ENCODE measurements at places on chromosomes 11 and 22.
A peak's percentile ranks its signal among the peaks of the same experiment; 100 is the strongest.

DNA sequence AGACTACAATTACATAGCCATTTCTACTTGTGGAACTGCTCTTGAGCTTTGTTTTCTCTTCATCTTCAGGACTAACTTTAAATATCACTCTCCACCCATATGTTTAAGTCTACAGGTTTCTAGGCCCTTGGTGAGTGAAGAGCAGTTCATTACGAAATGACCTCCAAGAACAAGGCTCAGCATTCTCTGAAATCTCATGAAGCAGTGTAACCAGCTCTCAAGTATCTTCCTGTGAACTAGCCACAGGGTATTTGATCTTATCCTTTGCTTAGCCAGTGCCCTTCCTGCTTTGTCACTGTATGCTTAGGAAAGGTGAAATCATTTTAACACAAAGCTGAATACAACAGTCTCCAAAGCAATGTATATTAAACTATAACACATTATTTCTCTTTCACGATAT, 20.4 kb upstream of the LYVE1 start:
- no peak for DNase-seq

GRCh38 chr22:46064228-46064965, 85.9 kb upstream of the PPARA start:
- DNase-seq = no peak

GRCh38 chr11:119373921-119374631, 7.4 kb downstream of the USP2 start:
- DNase-seq = peak; percentile 72

GRCh38 chr11:19792510-19792909, 79.9 kb downstream of the NAV2 start:
- no peak for DNase-seq

GRCh38 chr22:27531782-27532530, 269.6 kb downstream of the MN1 start:
- peak; percentile 33 for DNase-seq

DNA sequence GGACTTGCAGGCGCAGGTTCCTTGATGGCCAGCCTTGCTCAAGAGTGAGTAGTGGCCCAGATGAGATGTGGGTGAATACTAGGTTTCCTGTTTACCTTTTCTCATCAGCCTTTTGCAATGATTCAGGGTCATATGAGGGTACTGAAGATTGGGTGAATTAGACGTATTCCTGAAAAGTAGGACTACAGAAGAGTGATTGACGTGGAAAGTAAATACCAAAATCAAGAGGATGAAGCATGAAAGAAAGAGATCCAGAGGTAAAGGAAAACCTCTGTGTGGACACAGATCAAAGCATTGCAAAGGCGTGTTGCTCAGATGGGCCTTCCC, 59.9 kb downstream of the CYB5R2 start:
- DNase-seq = no peak

DNA sequence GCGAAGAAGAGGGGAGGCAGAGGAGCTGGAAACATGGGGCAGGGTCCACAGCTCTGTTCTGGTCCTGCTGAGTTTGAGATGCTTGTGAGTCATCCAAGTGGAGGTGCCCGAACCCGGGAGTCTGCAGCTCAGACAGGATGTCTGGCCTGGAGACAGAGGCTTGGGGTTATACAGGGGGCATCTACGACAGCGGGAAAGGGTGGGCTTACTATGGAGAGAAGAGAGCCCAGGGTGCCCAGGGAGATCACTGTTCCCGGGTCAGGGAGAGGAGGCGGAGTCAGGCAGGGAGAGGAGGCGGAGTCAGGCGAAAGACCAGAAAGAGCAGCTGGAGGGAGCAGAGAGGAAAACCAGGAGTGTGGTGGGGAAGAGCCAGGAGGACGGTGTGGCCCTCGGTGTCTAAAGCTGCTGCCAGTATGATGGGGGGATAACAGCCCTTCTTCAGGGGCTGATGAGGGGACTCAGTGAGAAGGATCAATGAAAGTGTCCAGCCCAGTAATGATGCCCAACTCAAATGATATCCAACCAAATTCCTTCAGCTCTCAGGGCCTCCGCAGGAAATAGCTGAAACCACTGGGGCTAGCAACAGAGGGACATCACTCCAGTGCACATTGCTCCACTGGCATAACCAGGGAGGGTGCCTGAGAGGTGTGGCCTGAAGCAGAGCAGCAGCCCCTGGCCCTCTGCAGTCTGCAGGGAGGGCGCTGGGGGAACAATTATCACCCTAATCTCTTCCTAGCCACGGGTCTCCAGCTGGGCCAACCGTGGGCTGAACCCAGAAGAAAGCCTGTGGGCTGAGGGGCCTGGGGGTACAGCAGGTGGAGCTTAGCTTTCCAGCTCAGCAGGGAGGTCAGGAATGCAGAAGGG, 2.6 kb upstream of the LTBP3 start:
- peak; percentile 43 for DNase-seq

DNA sequence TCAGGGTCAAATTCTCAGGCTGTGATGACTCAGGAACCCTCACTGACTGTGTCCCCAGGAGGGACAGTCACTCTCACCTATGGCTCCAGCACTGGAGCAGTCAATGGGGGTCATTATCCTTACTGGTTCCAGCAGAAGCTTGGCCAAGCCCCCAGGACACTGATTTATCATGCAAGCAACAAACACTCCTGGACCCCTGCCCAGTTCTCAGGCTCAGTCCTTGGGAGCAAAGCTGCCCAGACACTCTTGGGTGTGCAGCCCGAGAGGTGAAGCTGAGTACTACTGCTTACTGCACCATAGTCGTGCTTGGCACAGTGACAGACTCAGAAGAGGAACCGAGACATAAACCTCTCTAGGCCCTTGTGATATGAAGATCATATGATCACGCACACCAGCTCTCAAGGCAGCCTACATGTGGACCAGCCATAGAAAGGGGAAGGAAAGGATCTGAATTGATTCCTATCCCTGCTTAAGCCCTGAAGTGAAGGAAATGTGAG, 58.2 kb downstream of the ZNF280B start:
- no peak for DNase-seq

GRCh38 chr11:36023922-36024321, 80.1 kb downstream of the LDLRAD3 start:
- peak; percentile 61 for DNase-seq

GRCh38 chr11:2590131-2590964, 109.4 kb downstream of the KCNQ1OT1 start:
- DNase-seq = no peak

DNA sequence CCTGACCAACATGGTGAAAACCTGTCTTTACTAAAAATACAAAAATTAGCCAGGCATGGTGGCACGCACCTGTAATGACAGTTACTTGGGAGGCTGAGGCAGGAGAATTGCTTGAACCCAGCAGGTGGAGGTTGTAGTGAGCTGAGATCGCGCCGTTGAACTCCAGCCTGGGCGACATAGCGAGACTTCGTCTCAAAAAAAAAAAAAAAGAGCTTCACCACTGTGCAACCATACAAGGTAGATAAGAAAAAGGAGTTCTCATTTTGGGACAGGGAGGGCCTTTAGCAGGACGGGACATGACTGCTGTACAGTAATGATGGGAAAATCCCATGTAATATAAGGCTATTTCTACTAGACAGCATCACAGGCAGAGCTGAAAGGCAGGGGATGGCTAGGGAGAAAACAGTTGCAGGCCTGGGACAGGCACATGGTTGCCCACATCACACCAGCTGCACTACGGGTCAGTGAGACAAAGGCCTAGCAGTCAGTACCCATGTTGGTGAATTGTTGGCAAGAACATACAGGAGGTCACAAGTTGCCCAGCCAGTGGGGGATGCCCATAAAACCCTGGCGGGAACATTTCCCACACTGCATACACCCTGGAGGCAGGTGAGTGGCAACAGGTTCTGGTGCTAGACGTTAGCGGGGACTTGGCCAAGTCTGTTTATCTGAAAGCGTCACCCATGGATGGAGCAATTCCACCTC, 5.4 kb downstream of the TANGO2 start:
- DNase-seq = no peak
